Adrenal gland (tissue), 19 donors: ENCODE measurements at places on chromosomes 3 and 15. TPM values are rescaled to one million over a fixed set of nuclear protein-coding genes. Genes with fewer than 3 reads are reported as not detected.

The SEMA3B gene
- total RNA-seq, result 217 TPM

The ISL2 gene
- 0.11 TPM for total RNA-seq

GRCh38 chr3:159629329-159630084, 359.1 kb upstream of the IL12A start:
- no peak for DNase-seq

- DNase-seq, result no peak
Observed at GRCh38 chr15:52778457-52778856, 11.7 kb downstream of the ONECUT1 start.

DNA sequence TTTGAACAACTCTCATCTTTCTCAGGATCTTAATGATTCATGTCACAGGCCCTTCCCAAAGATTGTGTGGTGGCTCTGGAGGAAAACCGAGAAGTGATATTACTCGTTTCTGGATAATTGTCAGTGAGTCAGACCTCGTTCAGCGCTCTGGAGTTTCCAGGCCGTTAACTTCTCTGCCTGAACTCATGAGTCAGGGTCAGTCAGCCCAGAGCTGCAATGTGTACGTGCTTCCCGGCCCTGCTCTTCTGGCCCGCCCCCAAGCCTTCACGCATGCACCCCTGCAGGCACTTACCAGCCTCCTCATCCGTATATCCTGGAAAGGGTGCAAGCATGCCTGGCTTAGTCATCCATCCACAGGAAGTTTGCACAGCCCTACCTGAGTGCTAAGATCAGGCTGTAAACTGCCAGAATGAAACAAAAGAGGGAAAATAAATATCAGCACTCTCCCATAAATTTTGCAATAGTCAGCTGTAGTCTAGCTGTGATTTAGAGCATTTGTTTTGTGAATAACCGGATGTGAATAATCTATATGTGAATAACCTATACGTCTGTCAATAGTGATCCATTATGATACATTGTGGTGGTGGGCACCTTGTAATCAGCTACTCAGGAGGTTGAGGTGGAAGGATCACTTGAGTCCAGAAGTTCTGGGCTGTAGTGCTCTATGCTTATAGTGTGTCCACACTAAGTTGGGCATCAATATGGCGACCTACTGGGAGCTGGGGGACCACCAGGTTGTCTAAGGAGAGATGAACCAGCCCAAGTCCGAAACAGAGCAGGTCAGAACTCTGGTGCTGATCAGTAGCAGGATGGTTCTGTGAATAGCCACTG, 35.3 kb upstream of the SEMA4B start:
- DNase-seq, result peak; percentile 95
